Osteoblast (primary cell): ENCODE measurements at places on chromosomes 1 and 21. TPM values are rescaled to one million over a fixed set of nuclear protein-coding genes. Genes with fewer than 3 reads are reported as not detected.

The F3 gene
- 5.8 and 7.4 TPM in 2 replicates for total RNA-seq

The RGS8 gene
- total RNA-seq = not detected in 2 replicates

The SGIP1 gene
- total RNA-seq = 17.4 and 31.5 TPM in 2 replicates

The CBR3 gene
- 17.4 and 22.7 TPM in 2 replicates for total RNA-seq

The AKR7A3 gene
- 0.72 and 1.2 TPM in 2 replicates for total RNA-seq

The PRKCZ gene
- total RNA-seq = 0.29 and 0.72 TPM in 2 replicates

The TRIM17 gene
- total RNA-seq = under 0.01 TPM in 1 of 2 replicates, not detected in the other

The NHLH1 gene
- under 0.01 TPM in 1 of 2 replicates, not detected in the other for total RNA-seq

The CASZ1 gene
- 0.36 and 0.59 TPM in 2 replicates for total RNA-seq

The AUNIP gene
- total RNA-seq = 0.72 and 0.88 TPM in 2 replicates

The DTL gene
- 2.9 and 3.2 TPM in 2 replicates for total RNA-seq

The MROH7 gene
- total RNA-seq = 0.36 and 0.59 TPM in 2 replicates

The C4BPB gene
- total RNA-seq = not detected in 2 replicates

The XCL2 gene
- total RNA-seq = not detected in 2 replicates

The MNDA gene
- total RNA-seq = under 0.01 TPM in 1 of 2 replicates, not detected in the other

The GPR52 gene
- total RNA-seq = 1.4 and 2.4 TPM in 2 replicates

The S100A7A gene
- total RNA-seq = not detected in 2 replicates

The RNU1-1 gene
- under 0.01 TPM in 1 of 2 replicates, not detected in the other for total RNA-seq

The ASTN1 gene
- total RNA-seq = under 0.01 TPM in 1 of 2 replicates, not detected in the other
